Spinal cord (tissue), 10 donors: ENCODE measurements at places on chromosomes 12 and 14. TPM values are rescaled to one million over a fixed set of nuclear protein-coding genes. Genes with fewer than 3 reads are reported as not detected.

The PPP4R4 gene
- 8.0 TPM for polyA plus RNA-seq

The NYNRIN gene
- polyA plus RNA-seq = 25.3 TPM

The TAS2R19 gene
- polyA plus RNA-seq = 2.3 TPM

The C12orf76 gene
- polyA plus RNA-seq = 94.4 TPM
